ENCODE measurements at places on chromosomes 7 and 10. TPM values are rescaled to one million over a fixed set of nuclear protein-coding genes. Genes with fewer than 3 reads are reported as not detected.

CCL26 gene
- not detected for total RNA-seq

KNDC1 gene
- under 0.01 TPM for total RNA-seq

OR9A2 gene
- not detected for total RNA-seq

ACTA2 gene
- total RNA-seq, result 14.0 TPM

ANKRD7 gene
- total RNA-seq, result 2.0 TPM

ANXA8 gene
- total RNA-seq, result not detected

SBDS gene
- total RNA-seq, result 99.1 TPM

MALRD1 gene
- under 0.01 TPM for total RNA-seq

PI4K2A gene
- 11.4 TPM for total RNA-seq

TUBB8 gene
- total RNA-seq, result not detected

SLC26A4 gene
- 0.65 TPM for total RNA-seq

HOXA13 gene
- 0.65 TPM for total RNA-seq

LRRC4 gene
- total RNA-seq, result 0.32 TPM

TMEM225B gene
- total RNA-seq, result under 0.01 TPM

CTAGE4 gene
- 0.30 TPM for total RNA-seq

TEX47 gene
- not detected for total RNA-seq

PNLIP gene
- total RNA-seq, result not detected

FAM25A gene
- total RNA-seq, result not detected

IDE gene
- 25.0 TPM for total RNA-seq

CCDC3 gene
- 0.61 TPM for total RNA-seq

ITPRID1 gene
- not detected for total RNA-seq

CACNA2D1 gene
- total RNA-seq, result 54.6 TPM

HOXA11 gene
- total RNA-seq, result 10.3 TPM

ACBD7 gene
- total RNA-seq, result 4.6 TPM

STEAP2 gene
- total RNA-seq, result 5.8 TPM

DPYSL4 gene
- total RNA-seq, result 2.3 TPM

ZNF679 gene
- not detected for total RNA-seq

NRF1 gene
- total RNA-seq, result 12.7 TPM

LIPF gene
- not detected for total RNA-seq

COBL gene
- not detected for total RNA-seq

GNAT3 gene
- not detected for total RNA-seq

HSPA12A gene
- 0.32 TPM for total RNA-seq

ANKRD61 gene
- total RNA-seq, result not detected

COL13A1 gene
- total RNA-seq, result 37.2 TPM

NEUROG3 gene
- total RNA-seq, result not detected

CWF19L1 gene
- total RNA-seq, result 43.0 TPM

ALOX5 gene
- total RNA-seq, result 0.15 TPM

COL17A1 gene
- 0.65 TPM for total RNA-seq

TEX36 gene
- total RNA-seq, result not detected

CLRN3 gene
- total RNA-seq, result not detected

PLXDC2 gene
- under 0.01 TPM for total RNA-seq

SPDYE5 gene
- not detected for total RNA-seq

Measured in epithelial cell of umbilical artery (primary cell).